Activated T-helper 2 cell treated with anti-CD3 and anti-CD28 coated beads, Interferon-gamma antibody, Interleukin-2, Interleukin-4, amounts not matched to agents 10 μg/mL and 5 μg/mL and 100 μg/mL, durations not matched to agents 14 hours and 24 hours and 36 hours (primary cell): ENCODE measurements at places on chromosomes 1 and 21.

DNA sequence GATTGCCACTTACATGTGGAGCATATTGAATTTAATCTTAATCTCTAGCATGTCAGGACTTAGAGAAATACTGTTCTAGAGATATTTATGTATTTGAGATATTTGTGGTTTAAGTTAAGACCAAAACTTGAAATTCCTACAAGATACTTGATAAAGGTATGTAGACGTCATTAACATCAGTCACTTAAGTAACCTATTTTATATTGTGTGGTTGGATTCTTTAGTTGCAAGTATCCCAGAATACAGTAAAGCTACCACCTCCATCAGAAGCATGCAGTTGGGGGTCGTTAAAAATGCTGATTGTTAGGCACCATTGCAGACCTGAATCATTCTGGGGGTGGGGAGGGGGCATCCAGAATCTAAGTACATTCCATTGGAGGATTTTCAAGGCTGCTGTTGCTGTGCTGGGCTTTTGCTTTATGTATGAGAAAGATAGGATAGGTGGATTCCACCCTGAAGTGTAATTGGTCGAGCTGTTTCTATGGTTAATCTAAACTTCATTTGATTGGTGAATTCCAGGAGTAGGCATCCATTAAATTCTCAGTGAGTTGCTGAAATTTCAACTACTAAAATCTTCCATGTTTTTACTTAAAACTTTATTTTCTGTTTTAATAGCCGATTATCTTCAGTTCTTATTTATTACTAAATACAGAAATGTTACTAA lies 4.0 kb downstream of the H3-3A start:
- DNase-seq = no peak

- no peak for DNase-seq
These were observed 31.1 kb upstream of the SRP9 start for GRCh38 chr1:225746361-225747179.

GRCh38 chr1:208235982-208236761 lies 8.0 kb downstream of the PLXNA2 start:
- no peak for DNase-seq

DNA sequence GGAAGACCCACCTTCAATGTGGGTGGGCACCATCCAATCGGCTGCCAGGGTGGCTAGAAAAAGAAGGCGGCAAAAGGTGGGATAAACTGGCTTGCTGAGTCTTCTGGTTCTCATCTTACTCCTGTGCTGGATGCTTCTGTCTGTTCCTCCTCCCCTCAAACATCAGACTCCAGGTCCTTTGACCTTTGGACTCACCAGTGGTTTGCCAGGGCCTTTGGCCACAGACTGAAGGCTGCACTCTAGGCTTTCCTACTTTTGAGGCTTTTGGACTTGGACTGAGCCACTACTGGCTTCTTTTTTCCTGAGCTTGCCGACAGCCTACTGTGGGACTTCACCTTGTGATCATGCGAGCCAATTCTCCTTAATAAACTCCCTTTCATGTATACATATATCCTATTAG lies 55.9 kb downstream of the VCAM1 start:
- no peak for DNase-seq

- no peak for DNase-seq
These were observed 73.7 kb downstream of the DMRTB1 start for GRCh38 chr1:53532912-53533311.

- DNase-seq = no peak
These were observed 59.3 kb downstream of the WDR4 start for GRCh38 chr21:42819861-42820615.

GRCh38 chr1:210700511-210700910 lies 371.8 kb downstream of the HHAT start:
- no peak for DNase-seq

DNA sequence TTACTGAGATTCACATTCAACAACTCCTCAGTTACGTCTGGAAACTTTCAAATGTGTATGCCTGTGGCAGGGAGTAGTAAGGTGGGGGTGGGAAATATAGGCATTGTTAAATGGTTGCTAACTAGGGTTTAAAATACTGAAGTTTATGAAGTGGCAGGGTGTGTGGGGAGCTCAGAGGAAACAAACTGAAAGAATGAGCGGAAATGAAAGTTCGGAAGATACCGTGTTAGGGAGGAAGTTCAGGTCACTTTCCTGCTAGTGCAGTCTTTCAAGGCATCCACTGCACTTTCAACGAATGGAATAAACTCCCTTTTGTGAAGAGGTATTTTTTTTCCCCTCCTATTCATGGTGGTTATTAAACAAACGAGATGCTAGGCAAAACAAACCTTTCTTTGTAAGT lies 19.7 kb downstream of the SYNJ1 start:
- no peak for DNase-seq

- DNase-seq = no peak
These were observed 1.8 kb downstream of the BTG3 start for GRCh38 chr21:17610911-17611310.

DNA sequence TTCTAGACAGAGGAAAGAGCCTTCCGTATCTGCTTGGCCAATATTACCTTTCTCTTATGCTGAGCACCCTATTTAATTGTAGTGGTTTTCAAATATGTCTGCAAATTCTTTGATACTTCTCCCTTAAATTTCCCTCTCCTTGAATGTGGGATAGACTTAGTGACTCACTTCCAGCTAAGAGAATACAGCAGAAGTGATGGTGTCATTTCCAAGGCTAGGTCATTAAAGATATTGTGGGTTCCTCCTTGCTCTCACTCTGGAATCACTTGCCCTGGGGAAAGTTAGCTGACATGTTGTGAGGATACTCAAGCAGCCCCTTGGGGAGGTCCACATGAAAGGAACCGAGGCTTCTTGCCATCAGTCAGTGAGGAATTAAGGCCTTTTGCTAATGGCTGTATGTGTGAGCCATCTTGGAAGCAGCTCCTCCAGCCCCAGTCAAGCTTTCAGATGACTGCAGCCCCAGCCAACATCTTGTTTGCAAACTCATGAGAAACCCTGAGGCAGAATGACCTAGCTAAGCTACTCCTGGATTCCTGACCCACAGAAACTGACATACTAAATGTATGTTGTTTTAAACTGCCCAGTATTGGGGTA lies 8.1 kb upstream of the CITED4 start:
- DNase-seq = no peak

- no peak for DNase-seq
These were observed 72.4 kb upstream of the IFNAR2 start for GRCh38 chr21:33157303-33157702.

GRCh38 chr1:113930499-113931161 lies 1.5 kb downstream of the HIPK1 start:
- peak; percentile 67 for DNase-seq
